Kidney (tissue), 22 donors: ENCODE measurements at places on chromosomes 7 and 10. TPM values are rescaled to one million over a fixed set of nuclear protein-coding genes. Genes with fewer than 3 reads are reported as not detected.
A peak's percentile ranks its signal among the peaks of the same experiment; 100 is the strongest.

DNA sequence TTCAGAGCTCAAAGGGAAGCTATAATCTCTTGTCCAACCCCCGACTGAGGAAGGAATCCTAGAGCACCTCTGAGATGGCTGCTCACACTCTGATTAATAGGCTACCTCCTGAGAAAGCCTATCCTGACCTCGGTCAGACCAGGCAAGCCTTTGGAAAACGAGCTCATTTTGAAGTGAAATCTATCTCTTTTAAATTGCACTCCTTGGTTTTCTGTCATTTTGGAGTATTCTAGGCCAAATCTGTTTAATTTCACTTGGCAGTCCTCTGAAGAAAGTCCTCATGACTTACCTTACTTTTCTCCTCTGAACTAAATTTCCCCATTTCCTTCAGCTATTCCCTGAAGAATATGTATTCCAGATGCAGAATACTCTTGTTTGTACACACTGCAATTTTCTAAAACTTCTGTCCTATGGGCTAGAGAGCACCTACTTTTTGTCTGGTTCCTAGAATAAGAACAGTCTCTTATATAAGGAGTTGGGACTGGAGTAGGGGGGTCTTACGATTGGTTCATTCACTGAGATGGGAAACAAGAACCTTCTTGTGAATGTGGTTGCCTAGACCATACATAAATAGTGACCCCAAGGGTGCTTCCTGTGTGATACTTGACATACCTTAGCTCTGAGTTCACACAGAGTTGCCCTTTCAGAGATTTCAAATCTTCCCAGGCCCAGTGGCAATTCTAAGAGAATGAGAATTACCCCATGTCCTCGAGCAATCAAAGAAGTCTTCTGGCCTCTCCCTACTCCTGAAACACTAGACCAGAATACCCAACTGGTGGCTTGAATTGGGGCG, 31.9 kb upstream of the HPS1 start:
- no peaks in the 10 kb centered on the region for H3K27me3 ChIP-seq
- no peak for DNase-seq
- H3K4me1 ChIP-seq: no peaks in the 10 kb centered on the region
- no peaks in the 10 kb centered on the region for H3K36me3 ChIP-seq
- no peak overlapping the region for H3K4me3 ChIP-seq

Gene MACC1
- total RNA-seq: 72.6 TPM

GRCh38 chr10:29804025-29804852, 169.5 kb upstream of the SVIL start:
- H3K4me3 ChIP-seq: no peak overlapping the region
- H3K27ac ChIP-seq: peak overlapping the region; percentile 66
- DNase-seq: no peak
- no peaks in the 10 kb centered on the region for H3K36me3 ChIP-seq
- peaks cover 9% of the 10 kb centered on the region for H3K4me1 ChIP-seq

Gene RADIL
- total RNA-seq: 1.0 TPM

- no peak for DNase-seq
- H3K4me1 ChIP-seq: no peaks in the 10 kb centered on the region
- H3K4me3 ChIP-seq: no peak overlapping the region
- H3K27ac ChIP-seq: no peak overlapping the region
- no peaks in the 10 kb centered on the region for H3K36me3 ChIP-seq
- H3K27me3 ChIP-seq: no peaks in the 10 kb centered on the region
Measured at GRCh38 chr10:116138897-116139296, 134.1 kb downstream of the GFRA1 start.

DNA sequence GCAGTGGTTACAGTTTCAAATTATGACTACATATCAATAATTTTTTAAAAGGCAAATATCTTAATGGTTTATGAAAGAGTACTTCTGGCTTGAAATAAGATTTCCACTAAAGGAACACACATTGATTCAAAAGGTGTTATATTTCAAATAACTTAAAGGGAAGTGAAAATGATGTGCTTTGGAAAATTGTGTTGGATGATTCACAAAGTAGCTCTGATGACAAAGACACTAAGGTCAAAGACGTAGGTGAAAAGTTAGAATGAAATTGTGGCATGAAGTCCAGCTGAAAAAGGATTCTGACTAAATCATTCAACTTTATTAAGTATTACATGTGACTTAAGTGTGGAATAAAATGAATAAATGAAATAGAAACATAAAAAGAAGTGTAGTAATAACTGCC, 20.8 kb upstream of the OR2A5 start:
- H3K36me3 ChIP-seq: no peaks in the 10 kb centered on the region
- H3K27ac ChIP-seq: no peak overlapping the region
- no peak overlapping the region for H3K4me3 ChIP-seq
- H3K4me1 ChIP-seq: no peaks in the 10 kb centered on the region

DNA sequence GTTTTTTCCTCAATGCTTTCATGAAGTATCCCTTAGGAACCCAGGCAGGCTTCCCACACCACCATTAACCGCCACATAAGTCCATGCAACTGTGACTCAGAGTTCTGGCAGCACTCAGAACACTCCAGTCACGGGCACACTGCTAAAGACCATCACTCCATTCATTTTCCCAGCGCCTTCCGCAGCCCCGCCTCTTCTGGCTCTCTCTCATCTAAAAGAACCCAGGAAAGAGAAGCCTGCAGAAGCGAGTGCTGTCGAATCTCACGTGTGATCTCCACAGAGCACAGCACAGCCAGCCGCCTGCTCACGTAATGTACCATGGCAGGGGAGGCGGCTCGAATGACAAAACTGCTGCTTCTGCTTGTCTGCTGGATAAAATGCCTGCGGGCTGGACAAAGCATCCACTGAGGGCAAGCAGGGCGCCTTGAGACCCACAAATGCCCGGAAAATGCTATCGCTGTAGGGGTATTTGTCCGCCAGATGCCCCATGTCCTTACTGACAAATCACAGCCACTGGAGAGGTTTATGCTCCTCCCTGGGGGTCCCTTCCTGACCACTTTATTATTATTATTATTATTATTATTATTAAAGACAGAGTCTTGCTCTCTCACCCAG, 1.8 kb downstream of the PSMG3 start:
- peak overlapping the region; percentile 84 for H3K27ac ChIP-seq
- H3K4me3 ChIP-seq: no peak overlapping the region
- no peak for DNase-seq
- H3K36me3 ChIP-seq: no peaks in the 10 kb centered on the region

GRCh38 chr10:73853196-73853595, 21.2 kb downstream of the CAMK2G start:
- no peak overlapping the region for H3K27ac ChIP-seq
- no peak for DNase-seq
- no peaks in the 10 kb centered on the region for H3K27me3 ChIP-seq
- H3K4me3 ChIP-seq: no peak overlapping the region
- peaks cover 8% of the 10 kb centered on the region for H3K36me3 ChIP-seq

DNA sequence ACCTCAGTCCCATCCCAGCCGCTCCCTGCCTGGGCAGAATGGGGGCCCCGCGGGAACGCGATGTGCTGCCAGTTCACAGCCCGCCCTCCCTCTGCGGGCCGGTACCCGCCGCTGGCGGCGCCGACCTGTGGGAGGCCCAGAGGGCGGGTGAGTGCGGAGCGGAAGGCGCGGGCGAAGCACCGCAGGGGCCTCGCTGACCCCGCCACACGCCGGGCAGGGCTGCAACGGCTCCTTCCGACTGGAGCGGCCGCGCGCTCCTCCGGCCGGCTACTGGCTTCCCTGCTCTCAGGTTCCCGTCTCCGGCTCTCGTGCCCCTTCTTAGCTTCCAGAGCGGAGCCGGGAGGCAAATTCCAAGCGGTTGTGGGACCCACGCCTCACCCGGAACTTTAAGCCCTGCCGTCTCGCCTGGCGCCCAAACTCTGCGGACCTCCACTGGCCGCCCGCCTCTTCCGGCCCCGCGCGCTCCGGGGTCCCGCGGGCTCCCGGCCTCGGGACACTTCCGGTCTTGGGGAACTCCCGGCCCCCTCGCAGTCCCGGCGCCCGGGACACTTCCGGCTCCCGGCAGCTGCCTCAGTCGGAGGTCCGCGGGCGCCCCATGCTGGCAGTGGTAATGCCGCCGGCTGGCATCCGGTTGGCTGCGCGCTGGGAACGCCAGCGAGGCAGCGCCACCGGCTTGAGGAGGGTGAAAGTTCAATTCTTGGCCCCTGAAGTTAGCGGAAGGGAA, at the start of gene CYREN:
TSS of gene CYREN (minus strand) at position 434 of the 724 bp plus-strand sequence. CDS start 1,785 bp downstream, outside the sequence.
- H3K4me3 ChIP-seq: peak within 1 kb of the TSS; percentile 81
- peak; percentile 96 for DNase-seq
- peaks cover 5% of the 10 kb centered on the region for H3K36me3 ChIP-seq
- H3K27ac ChIP-seq: peak within 1 kb of the TSS; percentile 96
- no peaks in the 10 kb centered on the region for H3K4me1 ChIP-seq

GRCh38 chr10:128781637-128782036, 655.4 kb upstream of the MKI67 start:
- H3K36me3 ChIP-seq: no peaks in the 10 kb centered on the region
- H3K4me3 ChIP-seq: no peak overlapping the region
- DNase-seq: no peak
- no peaks in the 10 kb centered on the region for H3K4me1 ChIP-seq
- no peak overlapping the region for H3K27ac ChIP-seq
- H3K27me3 ChIP-seq: no peaks in the 10 kb centered on the region

Gene CADPS2
- 33.0 TPM for total RNA-seq
